ENCODE measurements at places on chromosomes 12 and 14.

GRCh38 chr12:49367381-49368239 is at the start of gene SPATS2:
TSS of gene SPATS2 (plus strand) at chr12:49367462. CDS start at chr12:49461013, 93,551 bp downstream.
- no peak for DNase-seq

- DNase-seq = no peak
These were observed 56.6 kb downstream of the GALNT16 start for GRCh38 chr14:69316449-69317101.

DNA sequence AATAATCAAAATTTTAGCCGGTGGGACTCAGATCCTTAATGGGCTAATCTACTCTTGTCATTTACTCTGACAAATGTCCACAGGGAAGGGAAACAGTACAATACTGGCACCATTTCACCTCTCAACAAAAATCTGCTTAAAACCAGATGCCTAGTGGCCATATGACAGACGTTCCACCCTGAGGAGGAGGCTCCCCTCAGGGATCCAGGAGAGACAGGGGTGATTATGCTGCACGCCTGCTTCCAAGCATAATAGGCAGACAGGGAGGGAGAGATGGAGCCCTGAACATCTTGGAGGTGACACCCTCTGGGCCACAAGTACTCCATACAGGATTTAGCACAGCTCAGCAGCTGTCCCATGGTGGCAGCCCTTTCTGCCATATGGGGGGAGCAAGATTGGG is 24.8 kb upstream of the AKAP6 start:
- DNase-seq = no peak

DNA sequence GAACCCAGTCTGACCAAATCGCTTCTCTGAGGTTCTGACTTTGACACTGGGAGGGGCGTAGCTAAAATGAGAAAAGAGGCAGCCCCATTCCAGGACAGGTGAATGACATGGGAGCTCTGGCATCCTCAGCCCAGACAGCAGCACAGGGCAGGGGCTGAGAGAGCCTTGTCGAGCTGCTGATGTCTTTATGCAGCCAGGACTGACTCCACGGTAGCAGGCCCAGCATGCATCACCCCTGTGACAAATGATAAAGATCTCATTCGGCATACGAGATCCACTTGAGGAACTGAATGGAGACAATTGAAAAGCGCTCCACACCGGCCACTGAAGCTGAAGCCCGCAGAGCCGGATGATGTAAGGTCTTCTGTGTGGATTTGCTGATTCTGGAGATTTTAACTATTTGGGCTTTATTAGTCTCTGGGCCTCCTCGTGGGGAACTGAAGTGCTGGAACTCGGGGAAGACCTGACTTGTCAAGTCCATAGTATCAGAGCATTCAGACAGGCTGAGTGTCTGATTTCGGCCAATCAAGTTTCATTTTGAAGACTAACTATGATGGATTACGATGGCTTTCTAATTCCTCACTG is 56.9 kb upstream of the MAP1LC3B2 start:
- DNase-seq = no peak

DNA sequence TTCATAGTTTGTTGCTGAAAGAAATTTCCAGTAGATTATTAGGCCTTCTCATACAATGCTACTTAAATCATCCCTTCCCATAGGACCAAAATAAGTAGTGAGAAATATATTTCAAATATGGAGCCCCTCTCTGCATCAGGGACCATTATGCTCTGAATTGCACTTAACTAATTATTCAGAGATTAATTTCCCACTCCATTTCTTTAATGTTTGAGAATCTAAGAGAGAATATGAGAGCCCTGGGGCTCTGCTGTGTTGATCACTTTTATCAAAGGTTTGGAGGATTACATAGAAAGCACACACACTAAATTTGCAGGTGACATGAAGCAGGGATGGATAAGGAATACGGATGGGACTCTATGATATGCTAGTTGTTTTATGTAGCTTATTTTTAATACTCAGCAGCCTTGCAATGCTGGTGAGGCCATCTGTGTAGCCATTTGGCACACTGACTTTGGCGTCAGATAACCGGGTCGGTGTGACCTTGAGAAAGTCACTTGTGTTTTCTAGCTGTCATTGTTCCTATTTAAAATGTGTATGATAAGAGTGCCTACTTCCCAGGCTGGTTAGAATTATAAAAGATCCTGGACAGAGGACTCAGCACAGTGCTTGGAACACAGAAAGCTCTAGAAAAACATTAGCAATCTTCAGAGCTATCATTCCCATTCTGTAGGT is 49.9 kb upstream of the FBXO21 start:
- DNase-seq = no peak

All from substantia nigra (tissue), 51 donors.